Activated T-helper 1 cell treated with anti-CD3 and anti-CD28 coated beads, Interleukin-2, amount 50 U/mL, for 16 hours (primary cell): ENCODE measurements at places on chromosomes 2 and 18.

- no peak for DNase-seq
Observed at GRCh38 chr2:199916980-199917379, 5.9 kb downstream of the C2orf69 start.

DNA sequence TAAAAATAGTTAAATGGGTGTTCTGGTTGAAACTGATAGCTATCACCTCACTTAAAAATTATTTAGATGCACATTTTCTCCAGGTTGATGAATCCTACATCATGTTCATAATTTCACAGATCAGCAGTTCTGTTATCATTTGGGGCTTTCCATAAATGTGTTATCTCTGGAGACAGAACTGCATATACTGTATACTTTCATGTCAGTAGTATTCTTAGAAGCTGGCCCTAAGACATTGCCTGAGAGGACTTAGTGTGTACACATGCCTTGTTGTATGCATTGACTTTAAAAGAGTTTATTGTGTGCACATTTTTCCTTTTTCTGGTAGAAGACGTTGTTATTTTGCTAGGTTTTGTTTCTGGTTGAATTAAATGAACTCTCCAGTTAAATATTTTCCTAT, 41.0 kb downstream of the PIK3C3 start:
- DNase-seq = no peak

DNA sequence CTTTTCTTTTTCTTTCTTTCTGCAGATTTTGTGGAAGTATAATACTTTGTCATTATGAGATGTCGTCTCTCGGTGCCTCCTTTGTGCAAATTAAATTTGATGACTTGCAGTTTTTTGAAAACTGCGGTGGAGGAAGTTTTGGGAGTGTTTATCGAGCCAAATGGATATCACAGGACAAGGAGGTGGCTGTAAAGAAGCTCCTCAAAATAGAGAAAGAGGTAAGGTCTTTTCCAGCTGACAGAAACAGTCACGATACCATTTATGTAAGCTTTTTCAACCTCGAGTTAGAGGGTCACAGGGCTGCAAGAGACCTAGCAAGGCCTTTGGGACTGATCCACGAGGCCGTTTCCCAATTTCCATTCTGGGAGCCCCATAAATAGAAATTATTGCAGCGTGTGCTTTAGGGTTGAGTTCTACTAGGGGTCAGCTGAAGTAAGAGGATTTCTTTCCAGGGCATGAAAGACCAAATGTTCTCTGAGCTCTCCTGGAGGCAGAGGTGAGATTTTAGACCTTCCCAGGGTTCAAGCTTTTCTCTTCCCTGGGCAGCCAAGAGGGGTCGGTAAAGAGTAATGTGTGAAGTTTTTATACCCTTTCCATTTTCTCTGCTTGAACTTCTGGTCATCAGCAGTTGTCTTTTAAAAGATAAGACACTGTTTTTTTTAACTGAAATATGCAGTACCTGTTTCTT, 15.5 kb downstream of the MAP3K20 start:
- no peak for DNase-seq

DNA sequence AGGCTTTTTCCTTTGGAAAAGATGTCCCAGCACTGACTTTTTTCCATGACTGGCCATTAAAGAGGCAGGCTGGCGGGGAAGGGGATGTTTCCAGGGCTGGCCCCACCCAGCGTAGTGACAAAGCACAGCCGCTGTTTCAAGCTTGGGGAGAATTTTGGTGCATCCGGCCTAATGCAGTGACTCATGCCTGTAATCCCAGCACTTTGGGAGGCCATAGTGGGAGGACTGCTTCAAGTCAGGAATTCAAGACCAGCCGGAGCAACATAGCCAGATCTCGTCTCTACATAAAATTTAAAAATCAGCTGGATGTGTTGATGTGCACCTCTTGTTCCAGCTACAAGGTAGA, 78.0 kb upstream of the SH3BP4 start:
- no peak for DNase-seq

DNA sequence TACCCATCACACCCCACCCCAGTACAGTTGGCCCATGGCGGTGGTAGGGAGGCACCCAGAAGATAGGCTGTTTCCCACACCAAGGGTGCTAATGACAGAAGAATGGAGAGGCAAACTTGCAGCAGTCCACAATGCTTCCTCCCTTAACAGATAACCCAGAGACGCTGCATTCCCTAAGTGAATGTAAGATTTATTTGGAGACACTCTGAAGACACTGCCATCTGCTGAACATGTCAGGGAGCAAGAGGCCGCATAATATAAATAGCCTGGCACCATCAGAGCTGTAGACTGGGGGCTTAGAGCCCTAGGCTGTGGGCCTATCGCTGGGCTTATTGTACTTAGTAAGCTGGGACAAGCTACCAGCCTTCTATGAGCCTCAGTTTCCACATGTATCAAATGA, 2.2 kb upstream of the IWS1 start:
- no peak for DNase-seq

GRCh38 chr2:200137691-200138090, 168.8 kb upstream of the SPATS2L start:
- DNase-seq = no peak

DNA sequence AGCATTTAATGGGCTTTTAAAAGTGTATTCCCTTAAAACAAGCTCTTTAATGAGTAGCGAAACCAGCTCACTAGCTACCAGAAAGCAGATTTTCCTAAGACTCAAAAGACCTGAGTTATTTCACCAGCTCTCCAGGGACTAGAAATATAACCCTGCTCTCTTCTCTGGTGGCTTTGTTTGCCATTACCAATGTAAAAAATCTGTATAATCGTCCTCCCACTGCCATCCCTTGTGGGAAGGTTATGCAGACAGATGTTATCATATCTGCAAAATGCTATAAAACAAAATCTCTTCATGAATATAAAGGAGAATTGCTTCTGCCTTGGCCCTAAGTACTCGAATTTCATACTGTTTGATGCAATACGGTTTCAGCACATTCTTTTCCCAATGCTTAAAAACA, 335.2 kb downstream of the NUP35 start:
- no peak for DNase-seq

GRCh38 chr2:157838442-157839161, 37.5 kb downstream of the ACVR1 start:
- no peak for DNase-seq

GRCh38 chr18:53165770-53166169, 825.8 kb downstream of the DCC start:
- DNase-seq = no peak

DNA sequence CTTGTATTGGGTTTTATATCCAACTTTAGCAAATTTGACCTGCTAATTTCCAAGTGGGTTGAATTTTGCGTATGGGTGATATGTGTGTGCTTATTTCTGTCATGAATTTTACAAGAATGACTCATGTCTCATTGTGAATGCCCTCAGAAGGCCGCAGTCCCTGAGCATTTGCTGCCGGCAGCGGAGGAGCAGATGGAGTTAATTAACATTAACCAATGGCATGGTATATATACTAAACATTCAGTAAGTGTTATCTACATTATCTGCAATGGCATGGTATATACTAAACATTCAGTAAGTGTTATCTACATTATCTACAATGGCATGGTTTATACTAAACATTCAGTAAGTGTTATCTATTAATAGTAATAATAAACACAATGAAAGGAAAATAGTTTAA, 90.1 kb downstream of the DOK6 start:
- DNase-seq = no peak

- peak; percentile 46 for DNase-seq
Observed at GRCh38 chr2:171160956-171161740, 455 bp upstream of the TLK1 start.

- no peak for DNase-seq
Observed at GRCh38 chr2:141362311-141362710, 768.5 kb downstream of the LRP1B start.

DNA sequence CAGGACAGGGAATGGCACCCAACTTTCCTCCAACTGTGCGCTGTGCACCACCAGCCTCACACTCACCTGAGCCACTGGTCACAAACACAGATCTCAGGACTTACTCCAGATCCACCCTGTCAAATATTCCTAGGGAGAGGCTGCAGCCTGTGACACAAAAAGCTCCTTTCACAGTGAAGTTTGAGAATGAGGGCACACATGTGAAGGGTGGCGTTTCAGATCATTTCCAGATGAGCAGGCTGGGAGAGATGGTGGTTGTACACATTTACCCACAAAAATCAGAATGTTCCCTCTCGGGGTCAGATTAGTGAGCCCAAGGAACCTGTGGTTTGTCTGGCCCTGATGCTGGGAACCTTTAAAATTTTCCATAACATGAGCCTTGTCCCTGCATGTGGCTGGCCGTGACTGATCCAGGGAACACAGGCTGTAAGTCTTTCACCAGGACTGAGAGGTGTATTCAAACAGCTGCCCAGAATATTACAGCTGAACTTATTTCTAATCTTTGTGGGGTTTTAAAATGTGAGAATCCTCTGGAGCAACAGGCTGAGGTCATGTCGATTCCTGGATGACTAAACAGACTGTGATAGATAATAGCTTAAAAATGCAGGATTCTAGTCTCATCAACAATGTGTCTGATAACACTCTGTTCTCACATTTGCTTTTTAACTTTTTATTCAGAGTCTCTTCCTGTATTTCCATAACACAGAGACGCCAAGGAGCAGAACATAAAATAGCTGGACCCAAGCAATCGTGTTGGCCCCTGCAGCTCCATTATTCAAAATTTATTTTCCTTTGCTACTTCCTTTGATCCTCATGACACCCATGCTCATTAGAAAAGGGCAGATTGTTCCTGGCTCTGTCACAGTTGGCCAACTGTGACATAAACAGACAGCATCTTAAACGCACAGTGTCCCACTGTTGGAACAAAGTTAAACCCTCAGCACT, 35.5 kb downstream of the IL1R2 start:
- DNase-seq = no peak

DNA sequence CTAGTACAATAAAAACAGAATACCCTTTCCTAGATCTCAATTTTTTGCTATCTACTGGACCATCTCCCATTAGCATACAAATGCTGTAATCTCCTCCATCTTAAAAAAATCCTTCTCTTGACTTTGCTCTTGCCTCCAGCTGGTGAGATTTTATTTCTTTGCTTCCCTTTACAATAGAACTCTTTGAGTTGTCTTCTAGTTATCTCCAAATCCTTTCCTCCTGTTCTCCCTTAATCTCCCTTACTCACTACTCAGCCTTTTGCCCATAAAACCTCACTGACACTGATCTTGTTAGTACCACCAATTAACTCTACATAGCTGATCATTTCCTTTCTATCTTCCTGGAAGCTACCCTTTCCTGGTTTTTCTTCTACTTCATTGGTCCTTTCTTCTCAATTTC, 63.5 kb upstream of the FRZB start:
- no peak for DNase-seq

DNA sequence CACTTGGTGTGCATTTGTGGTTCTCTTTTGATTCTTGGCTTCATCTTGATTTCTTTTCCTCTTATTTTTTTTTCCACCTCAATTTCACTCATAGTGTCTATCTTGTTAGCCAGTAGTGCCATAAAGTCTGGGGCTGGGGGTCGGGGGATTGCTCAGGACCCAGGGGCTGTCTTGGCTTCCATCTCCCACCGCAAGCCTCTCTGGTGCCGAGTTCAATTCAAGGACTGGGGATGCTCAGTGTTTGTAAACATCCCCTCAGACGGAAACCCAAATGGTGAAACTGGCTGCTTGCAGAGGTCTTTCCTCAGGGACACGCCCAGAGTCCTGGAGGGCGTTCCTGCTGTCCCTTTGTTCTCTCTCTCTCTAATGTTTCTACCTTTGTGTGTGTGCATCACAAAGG, 173.3 kb downstream of the TWIST2 start:
- no peak for DNase-seq

GRCh38 chr2:44722026-44722625, 219.4 kb upstream of the SIX3 start:
- no peak for DNase-seq
